Pulmonary artery endothelial cell (primary cell): ENCODE measurements at places on chromosomes 6 and 20. TPM values are rescaled to one million over a fixed set of nuclear protein-coding genes. Genes with fewer than 3 reads are reported as not detected.

PRSS35 gene
- total RNA-seq = 0.07 TPM in 2 replicates

DNA sequence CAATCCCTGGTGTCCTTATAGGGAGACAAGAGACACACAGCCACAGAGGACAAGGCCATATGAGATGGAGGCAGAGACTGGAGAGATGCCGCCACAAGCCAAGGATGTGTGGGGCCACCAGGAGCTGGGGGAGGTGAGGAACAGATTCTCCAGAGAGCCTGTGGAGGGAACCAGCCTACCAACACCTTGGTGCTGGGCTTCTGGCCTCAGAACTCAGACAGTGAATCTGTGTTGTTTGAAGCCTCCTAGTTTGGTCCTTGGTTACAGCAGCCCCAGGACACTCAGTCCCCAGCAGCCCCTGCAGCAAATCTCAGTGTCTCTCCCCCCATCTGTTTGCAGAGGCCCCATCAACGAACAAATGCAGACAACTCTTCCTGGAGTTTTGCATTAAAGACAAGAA lies 73.2 kb upstream of the BHLHE23 start:
- no peak for DNase-seq

- DNase-seq = no peak
Measured at GRCh38 chr6:112683926-112684325, 336.8 kb downstream of the RFPL4B start.

DNA sequence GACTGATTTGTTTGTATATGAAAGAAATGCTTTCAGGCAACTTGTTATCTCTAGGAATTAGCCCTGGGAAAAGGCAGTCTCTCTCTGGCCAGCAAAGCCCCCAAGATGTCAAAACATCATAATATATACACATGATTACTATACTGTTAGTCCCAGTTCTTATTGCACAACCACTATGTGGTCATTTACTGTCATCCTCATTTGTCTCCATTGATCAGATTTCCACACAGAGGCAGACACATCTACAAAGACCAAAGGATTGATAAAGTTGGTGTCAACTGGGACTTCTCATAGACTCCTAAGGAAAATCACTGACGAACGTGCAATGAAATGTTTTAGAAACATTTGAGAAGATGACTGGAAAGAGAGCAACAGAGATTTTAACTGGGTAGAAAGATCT lies 71.9 kb upstream of the POPDC3 start:
- no peak for DNase-seq

OR2H2 gene
- not detected in 2 replicates for total RNA-seq
